G401 (cell line): ENCODE measurements at places on chromosomes 3 and 15. TPM values are rescaled to one million over a fixed set of nuclear protein-coding genes. Genes with fewer than 3 reads are reported as not detected.

DNA sequence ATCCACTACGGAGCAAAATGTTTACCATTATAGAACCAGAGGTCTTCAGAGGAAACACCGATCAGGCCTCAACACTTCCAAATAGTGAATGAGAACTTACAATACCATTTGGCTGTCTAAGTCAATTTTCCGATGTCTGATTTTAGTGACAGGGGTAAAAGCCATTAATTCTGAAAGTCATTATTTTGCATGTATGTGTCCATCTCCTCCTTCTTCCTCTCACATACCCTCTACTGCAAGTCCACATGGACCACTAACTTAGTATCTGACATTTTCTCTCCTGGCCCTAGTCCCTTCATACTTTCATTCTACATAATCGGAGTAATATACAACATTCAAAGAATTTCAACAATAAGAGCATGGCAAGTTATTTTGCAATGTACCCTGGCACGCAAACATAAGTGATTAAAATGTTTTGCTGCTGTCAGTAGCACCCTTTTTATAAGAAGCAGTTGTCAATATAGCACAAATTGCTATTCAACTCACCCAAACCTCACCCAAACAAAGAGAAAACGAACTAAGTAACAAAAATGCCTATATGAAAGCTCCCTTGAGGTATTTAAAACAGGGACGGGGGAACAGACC is 1.9 kb downstream of the TOP2B start:
- DNase-seq: no peak

The MESP2 gene
- total RNA-seq: not detected in 2 replicates

The CDAN1 gene
- total RNA-seq: 12.6 and 17.7 TPM in 2 replicates

The ADAMTS9 gene
- 0.06 TPM in 1 of 2 replicates, not detected in the other for total RNA-seq

The ZCWPW2 gene
- 0.55 and 3.8 TPM in 2 replicates for total RNA-seq
